ENCODE measurements at places on chromosomes 5 and 9.

GRCh38 chr5:78727786-78728761 is 79.5 kb upstream of the LHFPL2 start:
- no peak for DNase-seq

DNA sequence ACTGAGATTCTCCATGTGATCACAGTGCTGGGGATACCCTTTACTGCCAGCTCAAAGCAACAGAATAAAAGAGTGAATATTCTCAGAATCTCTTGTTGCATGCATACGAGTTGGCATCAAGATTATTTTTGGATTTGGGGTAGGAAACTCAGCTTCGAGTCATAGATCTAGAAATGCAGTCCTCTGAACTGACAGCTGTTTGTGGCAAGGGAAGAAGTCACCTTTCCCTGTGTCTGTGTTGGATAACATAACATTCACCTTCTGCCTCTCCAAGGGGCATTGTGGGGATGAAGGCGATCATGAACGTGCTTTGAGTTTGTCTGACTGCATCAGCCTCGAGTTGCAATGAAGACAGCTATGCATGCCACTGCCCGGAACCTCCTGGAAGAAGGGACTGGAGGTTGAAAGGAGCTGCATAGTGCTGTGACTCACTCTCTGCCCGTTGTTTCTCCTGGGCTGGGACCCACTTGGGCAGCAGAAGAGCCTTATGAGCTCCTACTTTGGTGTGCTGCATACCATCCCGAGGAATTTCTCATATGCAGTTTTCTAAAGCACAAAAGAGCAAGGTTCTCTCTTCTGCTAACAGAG is 231.7 kb downstream of the ARHGAP26 start:
- no peak for DNase-seq

DNA sequence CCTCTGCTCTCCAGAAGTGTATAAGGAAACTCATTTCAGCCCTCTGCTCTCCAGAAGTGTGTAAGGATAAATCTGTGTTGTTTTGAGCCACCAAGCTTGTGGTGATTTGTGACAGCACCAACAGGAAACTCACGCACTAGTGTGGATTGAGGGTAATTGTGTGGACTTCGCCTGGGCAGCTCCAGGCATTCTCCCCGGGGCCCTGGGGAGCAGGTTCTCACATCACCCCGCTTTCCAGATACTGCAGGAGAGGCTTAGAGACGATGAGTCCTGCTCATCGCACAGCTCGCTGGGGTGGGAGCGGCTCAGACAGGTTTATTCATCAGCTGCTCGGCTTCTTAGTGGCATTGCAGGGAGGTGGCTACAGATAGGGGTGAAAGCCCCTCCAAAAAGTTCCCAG is 38.4 kb upstream of the RNF130 start:
- no peak for DNase-seq

DNA sequence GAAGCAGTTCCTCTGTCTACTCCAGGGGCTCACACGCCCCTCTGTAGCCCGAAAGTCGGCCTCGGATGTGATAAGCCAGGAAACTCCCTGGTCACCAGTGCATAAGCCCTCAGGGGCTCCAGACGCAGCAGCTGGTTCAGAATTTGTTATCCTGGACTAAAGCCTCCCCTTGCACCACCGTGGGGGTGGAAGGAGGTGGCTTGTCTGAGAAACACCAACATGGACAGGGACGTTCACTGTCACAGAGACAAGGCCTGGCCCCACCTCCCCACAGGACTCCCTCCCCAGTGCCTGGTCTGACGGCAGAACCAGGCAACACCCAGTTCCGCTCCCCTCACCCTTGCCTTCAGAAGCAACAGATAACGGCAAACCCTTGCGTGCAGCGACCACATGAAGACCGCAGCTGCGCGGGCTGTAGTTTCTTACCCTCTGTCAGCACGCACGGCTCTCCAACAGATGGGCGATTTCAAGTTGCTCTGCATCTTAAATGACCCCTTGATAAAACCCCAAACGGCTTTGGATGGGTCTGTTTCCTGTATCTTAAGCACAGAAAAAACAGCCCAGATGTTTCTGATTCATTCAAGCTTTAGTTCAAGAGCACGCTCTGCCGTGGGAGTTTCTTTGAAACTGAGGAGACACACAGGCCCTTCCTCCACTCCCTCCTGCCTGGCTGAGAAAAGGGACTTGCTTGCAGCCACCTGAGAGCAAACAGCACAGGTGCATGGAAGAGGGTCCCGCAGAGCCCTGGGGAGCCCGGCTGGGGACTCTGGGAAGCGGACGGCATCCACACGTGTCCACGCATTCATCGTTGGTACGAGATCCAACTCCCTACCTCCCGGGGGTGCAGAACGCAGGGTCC is 44.7 kb upstream of the NKD2 start:
- DNase-seq, result peak; percentile 24

GRCh38 chr5:55569513-55569865 is 34.7 kb upstream of the PLPP1 start:
- DNase-seq, result no peak

DNA sequence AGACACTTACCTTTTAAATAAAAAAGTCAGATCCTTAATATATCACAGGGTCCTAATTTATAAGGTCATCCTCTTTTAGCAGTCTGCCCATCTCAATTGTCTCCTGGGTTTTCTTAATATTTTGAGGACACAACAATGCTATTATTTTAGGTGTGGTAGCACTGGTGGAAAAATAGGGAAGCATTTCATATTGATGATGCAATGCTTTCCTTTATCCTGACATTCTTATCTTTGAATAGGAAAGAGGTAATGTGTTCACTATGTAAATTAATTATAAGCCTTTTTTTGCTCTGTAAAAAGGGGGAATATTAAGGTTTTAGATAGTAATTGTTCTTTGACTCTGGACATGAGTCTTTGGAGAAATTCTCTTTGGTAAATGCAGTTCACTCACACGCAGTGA is 164.7 kb downstream of the YTHDC2 start:
- no peak for DNase-seq

GRCh38 chr5:166192696-166193095 is 2098.7 kb upstream of the WWC1 start:
- DNase-seq, result no peak

DNA sequence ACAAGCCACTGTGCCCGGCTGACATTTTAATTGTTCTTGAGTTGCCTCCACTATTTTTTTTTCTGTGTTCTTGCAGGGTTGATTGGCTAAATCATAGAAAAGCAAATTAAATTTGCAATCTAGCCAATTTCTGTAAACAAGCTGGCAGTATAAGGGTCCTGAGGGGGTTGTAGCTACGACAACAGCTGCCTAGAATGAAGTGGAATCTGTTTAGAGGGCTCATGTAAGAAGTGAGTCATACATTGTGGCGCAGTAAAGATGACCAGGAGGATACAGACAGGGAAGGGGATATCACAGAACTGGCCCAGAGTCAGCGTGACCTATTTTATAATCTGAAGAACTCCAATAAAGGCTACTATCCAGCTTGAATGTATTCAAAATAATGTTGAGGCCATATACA is 82.2 kb upstream of the TLE1 start:
- DNase-seq, result no peak
